ENCODE measurements at places on chromosomes 16 and 17. TPM values are rescaled to one million over a fixed set of nuclear protein-coding genes. Genes with fewer than 3 reads are reported as not detected.

LRRC37A gene
- total RNA-seq, result 1.1 TPM

ZNF768 gene
- total RNA-seq, result 42.4 TPM

MYH2 gene
- 1.8 TPM for total RNA-seq

MT1F gene
- total RNA-seq, result 17.2 TPM

CASKIN2 gene
- 23.2 TPM for total RNA-seq

FNDC8 gene
- total RNA-seq, result not detected

TAC4 gene
- not detected for total RNA-seq

KDM6B gene
- 19.0 TPM for total RNA-seq

KRTAP9-8 gene
- 120 TPM for total RNA-seq

- no peak for DNase-seq
Measured at GRCh38 chr16:88047462-88047861, 96.2 kb downstream of the BANP start.

DNA sequence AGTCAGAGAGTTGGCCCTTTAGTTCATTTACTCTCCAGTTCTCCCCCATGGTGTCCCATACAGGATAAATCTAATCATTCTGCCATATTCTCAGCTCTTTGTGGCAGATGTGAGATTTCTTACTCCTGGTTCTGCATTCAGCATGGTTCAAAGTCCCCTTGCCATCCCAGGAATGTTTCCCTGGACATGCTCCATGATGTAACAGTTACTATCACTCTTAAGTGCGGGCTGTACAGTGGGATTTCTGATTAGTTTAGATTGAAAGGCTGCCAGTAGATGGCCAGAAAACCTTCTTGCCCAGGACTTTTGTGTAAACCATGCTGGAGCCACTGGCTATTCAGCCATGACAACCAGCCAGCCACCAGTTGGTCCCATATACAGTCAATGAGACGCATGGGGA lies 10.4 kb downstream of the KRT37 start:
- no peak for DNase-seq

GRCh38 chr16:189604-190186 lies 9.4 kb downstream of the HBQ1 start:
- no peak for DNase-seq

GRCh38 chr16:7408700-7409365 lies 76.2 kb downstream of the RBFOX1 start:
- DNase-seq, result no peak

GRCh38 chr17:1611715-1612114 lies 16.9 kb downstream of the SLC43A2 start:
- DNase-seq, result no peak

DNA sequence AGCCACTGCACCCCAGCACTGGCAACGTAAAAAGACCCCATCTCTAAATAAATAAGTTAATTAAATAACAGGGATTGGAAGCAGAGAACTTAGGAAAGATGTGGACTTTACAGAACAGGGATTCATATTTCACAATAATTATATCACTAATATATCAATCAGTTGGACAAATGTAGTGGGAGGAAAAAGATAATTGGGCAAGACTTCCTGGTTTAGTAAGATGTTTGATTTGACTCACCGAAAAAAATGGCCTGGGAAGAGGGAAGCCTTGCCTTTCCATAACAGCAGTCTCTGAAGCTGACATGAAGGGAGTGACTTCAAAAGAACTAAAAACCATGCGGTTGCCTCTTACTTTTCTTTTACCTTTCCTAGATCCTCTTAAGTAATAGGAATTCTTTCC lies 15.2 kb upstream of the C17orf78 start:
- DNase-seq, result no peak

DNA sequence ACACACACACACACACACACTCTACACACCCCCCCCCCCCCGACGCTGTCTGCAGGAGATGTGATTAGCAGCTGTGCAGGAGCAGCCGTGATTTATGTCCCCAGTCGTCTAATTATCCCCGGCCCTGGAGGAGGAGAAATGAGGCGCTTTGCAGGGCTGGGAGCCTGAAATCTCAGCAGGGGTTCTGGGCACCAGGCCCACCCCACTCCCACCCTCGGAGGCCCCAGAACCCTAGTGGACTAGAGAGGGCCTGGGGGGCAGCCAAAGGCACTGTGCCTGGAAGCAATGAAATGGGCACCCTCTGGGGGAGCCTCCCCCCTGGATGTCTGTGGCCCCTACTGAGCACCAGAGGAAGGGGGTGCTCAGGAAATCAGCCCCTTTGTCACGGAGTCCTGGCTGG lies 134.2 kb upstream of the CIBAR2 start:
- no peak for DNase-seq

DNA sequence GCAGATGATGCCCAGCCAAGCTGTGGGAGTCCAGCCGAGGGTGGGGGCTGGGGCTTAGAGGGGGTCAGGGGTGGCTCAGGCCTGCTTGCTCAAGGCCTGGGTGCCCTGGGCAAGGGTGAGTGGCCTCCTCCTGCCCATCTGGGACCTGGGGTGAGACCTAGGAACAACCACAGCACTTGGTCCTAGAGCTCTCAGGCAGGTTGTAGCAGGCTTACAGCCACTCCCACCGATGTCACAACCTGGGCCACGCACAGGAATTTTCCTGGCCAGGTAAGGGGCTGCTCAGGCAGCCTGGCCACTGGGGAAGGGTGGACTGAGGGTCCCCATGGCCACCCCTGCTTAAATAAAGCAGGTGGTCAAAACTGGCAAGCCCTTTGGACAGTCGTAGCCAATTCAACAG lies 6.3 kb upstream of the SREBF1 start:
- no peak for DNase-seq

- DNase-seq, result no peak
Measured at GRCh38 chr17:65453204-65453931, 108.1 kb downstream of the AXIN2 start.

GRCh38 chr16:80002261-80002660 lies 401.7 kb upstream of the MAF start:
- no peak for DNase-seq

DNA sequence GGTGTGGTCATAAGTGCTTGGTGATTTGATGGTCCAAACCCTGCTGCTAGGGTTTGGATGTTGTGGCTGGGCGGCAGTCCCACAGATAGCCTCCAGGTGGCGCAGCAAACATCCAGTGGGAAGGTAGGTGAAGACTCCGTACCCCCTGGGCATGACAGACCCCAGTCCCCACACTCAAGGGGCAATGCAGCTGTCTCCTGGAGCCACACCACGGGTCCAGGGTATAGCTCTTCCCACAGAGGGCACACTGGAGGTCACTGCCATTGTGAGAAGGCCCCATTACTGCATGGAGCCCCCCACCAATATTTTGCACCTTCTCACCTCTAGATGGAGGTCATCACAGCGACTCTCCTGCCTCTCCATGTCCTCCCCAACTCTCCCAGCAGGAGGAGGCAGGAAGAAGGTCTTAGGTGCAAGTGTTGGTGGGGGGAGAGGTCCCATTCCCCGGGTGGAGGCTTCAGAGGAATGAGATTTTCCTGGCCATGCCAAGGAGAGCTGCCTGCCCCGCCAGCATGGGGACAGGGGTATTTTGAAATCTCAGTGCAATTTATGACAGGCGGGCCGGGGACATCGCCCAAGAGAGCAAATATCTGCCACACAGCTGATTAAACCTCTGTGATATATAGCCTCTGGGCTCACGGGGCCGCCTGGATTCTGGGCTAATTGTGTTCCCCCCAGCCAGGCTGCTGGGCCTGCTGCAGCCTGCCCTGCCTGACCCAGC lies 17.1 kb upstream of the C17orf113 start:
- peak; percentile 56 for DNase-seq

GRCh38 chr17:49101054-49101534 lies 31.5 kb upstream of the B4GALNT2 start:
- peak; percentile 42 for DNase-seq

DNA sequence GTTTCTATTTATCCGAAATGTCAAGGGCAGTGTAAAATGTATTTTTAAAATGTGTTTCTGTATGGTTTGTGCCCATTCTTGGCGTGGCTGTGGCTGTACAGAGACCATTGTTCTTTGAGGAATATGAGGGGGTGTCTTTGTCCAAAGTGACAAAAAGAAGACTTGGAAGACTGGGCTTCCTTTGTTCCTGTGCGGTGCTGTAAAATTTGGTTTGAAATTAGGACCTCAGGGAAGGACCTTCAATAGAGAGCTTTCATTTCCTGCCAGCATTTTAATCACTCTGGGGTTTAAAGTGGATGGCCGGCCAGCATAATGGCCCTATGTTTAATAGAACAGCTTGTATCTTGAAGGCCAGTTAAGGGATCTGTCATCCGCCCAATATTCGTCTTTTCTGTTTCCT lies 190.1 kb upstream of the TBX2 start:
- DNase-seq, result no peak

- peak; percentile 54 for DNase-seq
Measured at GRCh38 chr16:66467611-66468010, 40.5 kb downstream of the BEAN1 start.

- DNase-seq, result no peak
Measured at GRCh38 chr17:37197336-37197735, 178.4 kb upstream of the C17orf78 start.

DNA sequence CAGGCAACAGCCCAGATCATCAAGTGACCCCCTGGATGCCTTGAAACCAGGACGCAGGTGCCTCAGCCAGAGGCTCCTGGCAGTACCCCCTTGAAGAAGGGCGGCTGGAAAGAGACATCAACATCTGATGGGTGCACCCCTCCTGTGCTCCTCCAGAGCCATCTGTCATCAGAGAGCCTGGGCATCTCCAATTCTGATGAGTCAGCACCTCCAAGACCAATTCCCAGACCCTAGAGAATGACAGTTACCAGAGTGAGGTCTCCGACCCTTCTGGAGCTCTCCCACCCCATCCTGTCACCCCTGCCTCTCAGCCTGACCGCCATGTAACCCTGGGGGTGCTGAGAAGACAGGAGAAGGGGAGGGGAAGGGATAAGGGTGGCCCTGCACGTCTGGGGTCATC lies 433.7 kb downstream of the SOX9 start:
- DNase-seq, result no peak

DNA sequence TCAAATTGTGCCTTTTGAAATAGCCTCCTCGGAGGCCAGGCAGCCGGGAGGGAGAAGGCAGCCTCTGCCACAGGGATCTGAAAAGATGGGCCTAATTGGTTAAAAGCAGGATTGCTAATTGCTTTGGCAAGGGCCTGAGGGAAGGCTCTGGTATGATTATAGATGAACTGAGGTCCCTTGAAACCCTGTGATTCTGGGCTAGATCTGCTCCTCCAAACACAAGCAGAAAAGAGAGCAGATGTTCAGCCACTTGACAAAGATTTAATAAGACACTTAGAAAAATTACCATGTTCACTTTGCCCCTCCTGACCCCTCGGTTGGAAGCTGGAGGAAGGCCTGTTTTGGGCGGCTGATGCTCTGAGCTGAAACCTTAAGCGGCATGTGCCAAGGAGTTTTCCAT lies 209.5 kb upstream of the MPHOSPH6 start:
- DNase-seq, result no peak

GRCh38 chr17:1322480-1322879 lies 43.0 kb downstream of the TRARG1 start:
- DNase-seq, result no peak

DNA sequence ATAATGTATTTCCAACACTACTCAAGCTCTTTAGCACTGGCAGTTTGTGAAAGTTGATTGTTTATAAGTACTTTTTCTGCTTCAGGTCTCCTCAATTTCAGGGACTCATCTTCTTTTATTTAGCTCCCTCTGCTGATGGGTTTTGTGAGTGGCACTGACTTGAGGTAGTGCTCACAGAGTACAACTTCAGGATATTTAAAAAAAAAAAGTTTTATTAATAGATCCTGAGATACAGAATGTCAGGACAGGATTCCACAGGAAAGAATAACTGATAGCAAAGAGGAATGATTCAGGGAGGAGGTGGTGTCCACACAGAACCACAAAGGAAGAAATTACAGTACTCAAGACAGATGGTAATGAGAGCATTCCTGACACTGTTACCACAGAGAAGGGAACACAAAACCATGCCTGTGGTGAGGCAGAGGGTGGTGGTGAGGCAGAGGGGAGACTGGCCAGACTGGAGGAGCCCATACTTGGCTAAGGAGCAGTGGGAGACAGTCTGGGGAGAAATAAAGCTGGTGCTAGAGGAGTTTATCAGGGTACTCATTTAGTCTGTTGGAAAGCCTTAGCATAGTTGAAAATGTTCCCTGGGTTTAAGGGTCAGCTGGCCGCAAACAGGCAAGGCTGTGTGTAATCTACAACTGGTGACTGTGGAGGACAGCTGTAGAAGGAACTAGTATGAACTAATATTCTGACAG lies 63.7 kb downstream of the SPAG9 start:
- no peak for DNase-seq

DNA sequence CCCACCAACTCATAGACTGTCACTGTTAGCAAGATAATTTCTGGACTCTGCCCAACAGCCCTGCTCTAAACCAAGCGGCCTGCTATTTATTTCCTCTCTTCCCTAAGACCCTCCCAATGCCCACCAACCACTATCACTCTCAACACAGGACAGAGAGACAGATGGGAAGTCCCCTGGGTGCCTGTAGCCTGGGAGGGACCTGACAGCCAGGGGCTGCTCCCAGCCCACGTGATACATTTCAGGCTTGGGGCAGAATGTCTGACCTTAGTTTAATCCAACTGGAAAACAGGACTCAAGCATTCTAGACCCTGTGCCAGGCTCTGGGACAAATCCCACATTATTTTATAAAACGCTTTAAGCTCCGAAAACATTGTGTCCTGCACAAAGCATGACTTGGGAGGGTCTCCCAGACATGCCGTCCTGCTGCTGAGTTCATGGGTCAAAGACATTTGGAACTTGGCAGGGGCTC lies 23.6 kb downstream of the XYLT1 start:
- no peak for DNase-seq

- no peak for DNase-seq
Measured at GRCh38 chr16:54694651-54695050, 236.0 kb upstream of the IRX5 start.
